Fibroblast of skin of scalp (primary cell): ENCODE measurements at places on chromosomes 7 and 10.

DNA sequence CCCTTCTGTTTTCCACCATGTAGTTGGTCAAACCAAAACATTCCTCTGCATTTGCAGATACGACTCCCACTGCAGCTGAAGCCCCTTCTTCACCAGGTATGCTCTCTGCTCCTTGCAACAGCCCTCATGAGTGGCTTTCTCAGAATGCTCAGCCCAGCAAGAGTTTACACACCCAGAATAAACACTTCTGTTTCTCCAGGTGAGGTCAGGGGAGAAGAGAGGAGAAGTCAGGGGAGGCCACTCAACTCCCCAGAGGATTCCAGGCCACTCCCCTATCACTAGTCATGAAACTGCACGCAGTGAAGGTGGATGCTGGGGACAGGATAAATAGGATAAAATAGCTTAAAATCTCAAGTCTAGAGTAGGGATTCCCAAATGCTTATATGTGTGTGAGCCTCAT lies 31.2 kb downstream of the CUZD1 start:
- no peak for DNase-seq

GRCh38 chr7:81300753-81301152 lies 381.9 kb upstream of the SEMA3C start:
- DNase-seq = no peak

GRCh38 chr7:117937753-117938483 lies 64.7 kb upstream of the CTTNBP2 start:
- DNase-seq = no peak

GRCh38 chr7:30304177-30304884 lies 19.9 kb downstream of the ZNRF2 start:
- no peak for DNase-seq

GRCh38 chr10:116621934-116622655 lies 1.3 kb downstream of the PNLIPRP2 start:
- no peak for DNase-seq

GRCh38 chr10:63430091-63430998 lies 35.4 kb downstream of the JMJD1C start:
- DNase-seq = peak; percentile 65

- no peak for DNase-seq
These were observed 135.4 kb downstream of the ST7 start for GRCh38 chr7:117088623-117089194.

DNA sequence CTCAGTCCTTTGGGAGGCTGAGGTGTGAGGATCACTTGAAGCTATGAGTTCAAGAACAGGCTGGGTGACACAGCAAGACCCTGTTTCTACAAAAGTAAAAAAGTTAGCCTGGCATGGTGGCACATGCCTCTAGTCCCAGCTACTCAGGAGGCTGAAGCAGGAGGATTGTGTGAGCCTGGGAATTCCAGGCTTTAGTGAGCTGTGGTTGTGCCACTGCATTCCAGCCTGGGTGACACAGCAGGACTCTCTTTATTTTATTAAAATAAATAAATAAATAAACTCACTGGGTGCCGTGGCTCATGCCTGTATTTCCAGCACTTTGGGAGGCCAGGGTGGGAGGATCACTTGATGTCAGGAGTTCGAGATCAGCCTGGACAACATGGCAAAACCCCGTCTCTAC lies 607.9 kb downstream of the CALN1 start:
- peak; percentile 57 for DNase-seq

- no peak for DNase-seq
These were observed 10.1 kb upstream of the UNC5B start for GRCh38 chr10:71202314-71202713.

- no peak for DNase-seq
These were observed 9.0 kb upstream of the ARPC1B start for GRCh38 chr7:99365318-99366141.

DNA sequence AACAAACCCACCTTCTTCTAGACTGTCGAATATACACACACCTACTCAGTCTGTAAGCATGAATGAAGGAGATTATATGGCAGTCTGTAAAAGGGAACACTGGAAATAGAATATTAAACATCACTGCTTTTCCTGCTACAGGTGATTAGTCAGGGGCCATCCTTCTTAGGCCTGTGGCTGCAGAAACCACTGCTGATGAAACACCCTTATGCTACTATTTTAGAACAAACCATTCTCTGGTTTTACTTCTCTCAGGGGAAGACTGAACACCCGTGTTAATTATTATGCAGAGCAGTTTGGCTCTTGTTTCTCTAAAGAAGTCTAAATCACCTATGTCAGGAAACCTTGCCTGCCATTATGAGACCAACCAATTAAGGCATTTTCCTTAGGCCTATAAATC lies 351.1 kb upstream of the KLF6 start:
- DNase-seq = no peak

DNA sequence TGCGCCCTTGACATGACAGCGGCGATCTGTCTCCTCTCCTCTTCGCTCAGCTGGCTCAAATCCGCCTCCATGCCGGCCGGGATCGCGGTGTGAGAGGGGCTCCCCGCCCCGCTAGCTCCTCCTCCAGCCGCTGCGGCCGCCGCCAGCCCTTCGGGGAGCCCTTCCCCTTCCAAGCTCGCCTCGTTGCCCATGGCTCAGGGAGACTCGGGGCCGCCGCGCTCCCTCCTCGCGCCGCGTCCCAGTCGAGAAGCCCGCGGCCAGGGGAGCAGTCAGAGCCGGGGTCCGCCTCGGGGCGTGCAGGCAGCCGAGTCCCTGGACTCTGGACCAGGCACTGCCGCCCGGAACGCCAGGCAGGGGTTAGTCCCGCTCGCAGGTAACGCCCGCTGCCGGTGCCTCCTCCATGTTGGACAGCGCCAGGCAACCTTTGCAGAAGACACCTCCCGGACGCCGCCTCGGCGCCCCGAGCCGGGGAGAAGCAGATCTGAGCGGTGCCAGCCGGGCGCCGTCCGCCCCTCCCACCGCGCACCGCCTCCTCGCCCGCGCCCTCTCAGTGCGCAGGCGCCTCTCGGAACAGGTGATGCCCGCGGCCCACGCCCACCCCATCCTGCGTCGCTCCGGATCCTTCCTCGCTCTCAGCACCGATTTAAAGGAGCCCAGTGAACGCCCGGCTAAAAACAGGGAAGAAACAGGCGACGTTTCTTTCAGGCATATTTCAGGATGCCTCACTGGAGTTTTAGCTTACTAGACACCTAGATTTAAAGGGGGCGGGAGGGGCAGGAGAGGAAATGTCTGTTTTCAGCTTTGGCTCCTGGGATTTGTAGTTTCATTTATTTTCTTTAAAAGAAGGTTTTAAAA lies at the start of gene PCLO:
TSS of gene PCLO (minus strand) at position 483 of the 855 bp plus-strand sequence. CDS start at position 191, 292 bp downstream.
- peak; percentile 17 for DNase-seq

DNA sequence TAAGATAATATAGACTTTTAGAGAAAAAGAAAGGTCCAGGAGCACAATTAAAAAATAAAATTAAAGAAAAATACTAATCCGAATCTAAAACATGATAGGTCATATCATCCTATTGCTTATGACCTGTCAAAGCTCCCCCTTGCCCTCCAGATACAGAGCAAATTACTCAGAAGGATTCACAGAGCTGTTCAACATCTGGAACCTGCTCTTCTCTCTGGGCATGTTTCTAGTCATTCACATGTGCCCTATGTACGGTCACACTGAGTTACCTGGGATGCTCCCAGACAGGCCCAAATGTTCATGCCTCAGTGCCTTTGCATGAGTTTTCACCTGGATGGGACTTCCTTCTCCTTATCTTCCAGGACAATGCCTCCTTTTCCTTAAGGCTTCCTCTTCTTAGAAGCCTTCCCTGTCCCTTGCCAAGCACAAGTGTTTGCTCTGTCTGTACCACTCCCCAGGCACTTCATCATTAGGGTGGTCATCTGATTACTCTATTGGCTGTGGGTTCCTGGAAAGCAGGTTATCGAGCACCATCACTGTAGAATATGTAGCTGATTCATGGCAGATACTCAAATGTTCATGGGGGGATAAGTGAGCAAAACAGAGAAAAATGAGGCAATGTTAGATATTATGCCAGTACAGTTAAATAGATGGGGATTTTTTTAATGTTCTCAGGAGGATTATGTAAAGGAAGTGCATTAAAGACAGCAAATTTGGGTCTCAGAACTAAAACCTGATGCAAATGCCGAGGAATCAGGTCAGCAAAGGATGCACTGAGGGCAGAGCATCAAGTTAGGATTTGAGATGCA lies 12.0 kb upstream of the AOAH start:
- no peak for DNase-seq
